ENCODE measurements at places on chromosomes 1 and 21.

DNA sequence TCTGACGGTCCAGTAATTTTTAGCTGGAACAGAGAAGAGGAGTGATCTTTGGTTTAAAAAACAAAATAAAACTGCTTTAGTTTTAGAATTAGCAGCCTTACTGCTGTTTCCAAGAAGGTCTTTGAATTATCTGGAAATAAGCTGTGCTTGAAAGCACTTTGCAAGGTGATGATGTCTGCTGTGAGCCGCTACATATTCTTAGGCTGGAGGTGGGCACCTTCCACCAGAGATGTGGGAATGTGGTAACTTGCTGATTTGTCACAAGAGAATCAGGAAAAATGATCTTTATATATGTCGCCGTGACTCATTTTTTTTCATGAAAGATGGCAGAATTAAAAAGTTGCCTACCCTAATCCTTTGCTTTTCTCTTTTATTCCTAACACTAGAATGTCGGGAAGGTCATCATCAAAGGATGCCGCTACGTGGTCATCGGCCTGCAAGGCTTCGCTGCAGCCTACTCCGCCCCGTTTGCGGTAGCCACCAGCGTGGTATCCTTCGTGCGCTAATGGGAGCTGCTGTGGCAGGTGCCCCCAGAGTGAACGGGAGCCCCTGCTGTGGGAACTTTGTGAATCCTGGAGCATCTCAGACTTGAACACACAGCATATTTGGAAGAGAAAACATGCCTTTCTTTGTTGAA is 6.2 kb downstream of the C1orf115 start:
- DNase-seq, result no peak

DNA sequence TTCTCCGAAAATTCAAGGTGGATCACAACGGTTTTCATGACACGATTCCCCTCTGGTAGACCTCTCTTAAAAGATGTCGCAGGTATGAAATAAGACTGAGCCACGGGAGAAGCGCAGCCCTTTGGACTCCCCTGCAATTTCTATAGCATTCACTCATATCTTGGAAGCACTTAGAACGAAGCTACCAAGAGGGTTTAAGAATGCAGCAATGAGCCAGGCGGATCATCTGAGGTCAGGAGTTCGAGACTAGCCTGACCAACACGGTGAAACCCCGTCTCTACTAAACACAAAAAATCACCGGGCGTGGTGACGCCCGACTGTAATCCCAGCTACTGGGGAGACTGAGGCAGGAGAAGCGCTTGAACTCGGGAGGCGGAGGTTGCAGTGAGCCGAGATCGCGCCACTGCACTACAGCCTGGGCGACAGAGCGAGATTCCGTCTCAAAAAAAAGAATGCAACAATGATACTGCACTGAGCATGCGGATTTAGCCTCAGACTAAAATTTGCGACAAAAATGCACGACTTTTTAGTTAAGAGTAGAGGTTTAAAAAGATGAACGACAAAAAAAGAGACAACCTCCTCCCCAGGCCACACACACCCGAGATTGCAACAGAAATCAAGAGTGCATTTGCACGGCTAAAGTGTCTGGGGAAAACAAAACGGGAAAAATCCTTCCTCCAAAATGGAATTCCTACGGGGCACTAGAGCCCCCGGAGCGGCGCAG is 743 bp downstream of the TOMM20 start:
- peak; percentile 31 for DNase-seq

GRCh38 chr1:46400421-46400820 is 6.3 kb downstream of the FAAH start:
- no peak for DNase-seq

GRCh38 chr1:215439549-215439948 is 127.6 kb upstream of the KCTD3 start:
- no peak for DNase-seq

DNA sequence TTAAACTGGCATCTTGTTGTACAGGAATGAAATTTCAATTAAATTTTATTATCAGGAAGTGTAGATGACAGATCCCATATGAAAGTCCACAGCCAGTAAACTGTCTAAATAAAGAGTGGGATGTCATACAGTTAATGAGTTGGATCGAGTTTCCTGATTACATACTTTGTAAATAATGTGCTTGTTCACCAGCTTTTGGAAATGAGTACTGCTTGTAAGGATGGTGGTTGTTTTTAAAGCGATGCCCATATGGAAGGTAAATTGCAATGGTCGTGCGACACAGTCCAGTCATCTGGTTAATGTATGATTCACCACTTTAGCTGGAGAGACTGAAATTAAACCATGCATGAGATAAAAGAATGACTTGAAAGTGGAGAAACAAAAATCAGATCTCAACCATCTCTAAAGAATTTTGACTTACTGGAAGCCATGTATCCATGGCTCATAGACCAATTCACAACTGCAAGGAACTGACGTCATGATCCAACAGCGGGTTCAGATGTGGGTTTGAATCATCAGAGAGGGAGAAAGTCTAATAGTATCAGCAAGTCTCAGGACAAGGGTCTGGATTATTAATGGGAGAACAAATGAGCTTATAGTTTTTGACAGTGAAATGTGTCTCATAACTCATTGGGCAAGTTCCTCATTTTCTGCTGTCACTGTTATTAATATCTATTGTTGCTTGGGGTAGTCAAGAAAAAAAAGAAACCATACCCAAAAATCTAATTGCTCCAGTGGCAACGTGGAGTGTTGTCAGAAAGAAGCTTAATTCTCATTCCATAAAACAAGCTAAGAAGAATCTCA is 49.0 kb downstream of the MAP10 start:
- DNase-seq, result peak; percentile 16

GRCh38 chr1:172990598-172991215 is 60.0 kb downstream of the TNFSF18 start:
- no peak for DNase-seq

- DNase-seq, result no peak
Observed at GRCh38 chr1:63487336-63488065, 35.5 kb downstream of the ITGB3BP start.

GRCh38 chr21:36022427-36023091 is 37.8 kb downstream of the SETD4 start:
- DNase-seq, result no peak

DNA sequence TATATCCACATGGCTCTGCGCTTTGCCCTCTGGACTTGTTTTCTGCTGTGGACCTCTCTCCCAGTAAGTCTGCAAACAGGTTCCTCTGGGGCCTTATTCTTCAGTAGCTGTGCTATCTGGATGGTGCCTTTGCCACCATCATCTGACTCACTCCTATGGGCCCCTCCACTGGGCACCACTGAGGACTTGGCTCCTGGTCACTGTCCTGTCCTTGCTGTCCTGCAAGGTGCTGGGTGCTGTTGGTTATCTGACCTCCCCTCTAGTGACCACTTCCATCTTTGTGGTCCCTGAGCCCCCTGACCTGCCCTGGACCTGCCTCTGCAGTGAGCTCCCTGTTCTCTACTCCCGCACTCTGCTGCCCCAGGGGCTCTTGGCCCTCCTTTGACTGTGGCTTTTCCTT is 6.7 kb downstream of the CNIH3 start:
- no peak for DNase-seq

GRCh38 chr1:157925419-157926166 is 67.9 kb upstream of the KIRREL1 start:
- DNase-seq, result no peak

DNA sequence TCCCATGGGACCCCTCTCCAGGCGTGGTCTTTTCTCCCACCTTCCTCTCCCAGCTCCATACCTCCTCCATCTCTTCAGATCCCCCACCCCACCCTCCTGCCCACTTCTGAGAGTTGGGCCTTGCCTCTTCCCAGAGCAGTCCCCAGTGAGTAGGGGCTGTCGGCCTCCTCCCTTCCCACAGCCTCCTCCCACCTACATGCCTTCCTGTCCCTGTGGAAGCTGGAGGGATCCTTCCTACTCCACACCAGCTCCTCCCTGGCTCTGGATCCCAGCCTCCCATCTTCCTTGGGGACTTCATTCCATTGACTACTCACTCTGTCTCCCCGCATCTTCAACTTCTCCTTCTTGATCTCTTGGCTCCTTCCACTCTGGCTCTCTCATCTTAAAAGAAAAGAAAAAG is 24.9 kb downstream of the KCNQ4 start:
- no peak for DNase-seq

GRCh38 chr1:167059045-167059808 is 30.9 kb downstream of the GPA33 start:
- DNase-seq, result peak; percentile 76

GRCh38 chr21:35724156-35724555 is 336.2 kb downstream of the SETD4 start:
- no peak for DNase-seq

- peak; percentile 10 for DNase-seq
Observed at GRCh38 chr1:207672522-207673130, 27.7 kb downstream of the CR1L start.

DNA sequence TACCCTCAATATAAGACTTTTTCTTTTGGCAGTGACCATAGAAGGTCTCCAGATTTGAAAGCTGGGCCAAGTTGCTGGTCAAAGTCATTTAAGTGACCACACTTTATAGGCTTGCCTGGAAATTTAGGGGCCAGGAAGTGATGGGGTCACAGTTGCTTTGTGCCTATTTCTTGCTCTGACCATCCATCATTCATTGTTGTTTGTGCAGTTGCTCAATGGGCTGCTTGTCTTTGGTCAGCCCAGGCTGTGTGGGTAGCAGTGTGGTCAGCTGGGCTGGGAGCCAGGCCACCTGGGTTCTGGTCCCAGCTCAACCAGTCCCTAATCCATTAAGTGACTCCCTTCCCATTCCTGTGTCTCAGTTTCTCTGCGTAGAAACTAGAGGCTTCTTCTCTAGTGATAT is 2.1 kb upstream of the OTUD7B start:
- no peak for DNase-seq

GRCh38 chr1:222167111-222167510 is 380.8 kb downstream of the HHIPL2 start:
- peak; percentile 37 for DNase-seq

GRCh38 chr1:23242414-23242813 is 25.1 kb upstream of the HTR1D start:
- DNase-seq, result no peak

GRCh38 chr1:155131285-155131684 is 3.6 kb downstream of the EFNA1 start:
- no peak for DNase-seq

DNA sequence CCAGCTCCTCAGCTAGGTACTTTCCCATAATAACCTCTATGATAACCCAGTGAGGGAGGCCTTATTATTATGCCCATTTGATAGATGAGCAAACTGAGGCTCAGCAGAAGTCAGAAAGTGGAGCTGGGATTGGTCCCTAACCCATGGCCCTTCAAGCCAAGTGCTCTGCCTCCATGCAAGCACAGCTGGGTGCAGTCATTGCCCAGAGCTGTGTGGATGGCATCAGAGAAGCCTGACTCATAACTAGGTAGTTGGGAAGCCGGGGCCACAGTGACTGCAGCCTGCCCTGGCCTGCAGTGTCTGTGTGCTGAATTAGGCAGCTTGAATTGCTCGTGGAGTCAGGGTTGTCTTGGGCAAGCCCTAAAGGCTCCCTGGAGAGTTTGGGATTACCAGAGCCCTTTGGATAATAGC is 89.9 kb upstream of the SLC2A1 start:
- DNase-seq, result no peak

GRCh38 chr1:154778944-154779343 is 91.1 kb downstream of the KCNN3 start:
- DNase-seq, result no peak

- DNase-seq, result peak; percentile 92
Observed at GRCh38 chr21:14453339-14454015, 70.5 kb upstream of the HSPA13 start.

DNA sequence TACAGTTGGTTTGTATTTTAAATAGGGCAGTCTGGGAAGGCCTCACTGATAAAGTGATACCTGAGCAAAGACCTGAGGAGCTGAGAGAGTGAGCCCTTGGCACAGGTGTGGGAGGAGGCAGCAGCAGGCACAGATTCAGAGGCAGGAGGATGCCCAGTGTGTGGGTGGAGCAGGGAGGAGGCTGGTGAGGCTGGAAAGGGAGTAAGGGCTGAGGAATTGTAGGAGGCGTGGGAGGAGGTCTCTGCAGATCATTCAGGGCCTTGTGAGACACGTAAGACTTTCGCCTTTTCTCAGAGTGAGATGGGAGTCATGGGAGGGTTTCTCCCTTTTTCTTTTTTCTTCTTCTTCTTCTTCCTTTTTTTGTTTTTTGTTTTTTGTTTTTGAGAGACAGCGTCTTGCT is 58.0 kb downstream of the RGL1 start:
- DNase-seq, result no peak

DNA sequence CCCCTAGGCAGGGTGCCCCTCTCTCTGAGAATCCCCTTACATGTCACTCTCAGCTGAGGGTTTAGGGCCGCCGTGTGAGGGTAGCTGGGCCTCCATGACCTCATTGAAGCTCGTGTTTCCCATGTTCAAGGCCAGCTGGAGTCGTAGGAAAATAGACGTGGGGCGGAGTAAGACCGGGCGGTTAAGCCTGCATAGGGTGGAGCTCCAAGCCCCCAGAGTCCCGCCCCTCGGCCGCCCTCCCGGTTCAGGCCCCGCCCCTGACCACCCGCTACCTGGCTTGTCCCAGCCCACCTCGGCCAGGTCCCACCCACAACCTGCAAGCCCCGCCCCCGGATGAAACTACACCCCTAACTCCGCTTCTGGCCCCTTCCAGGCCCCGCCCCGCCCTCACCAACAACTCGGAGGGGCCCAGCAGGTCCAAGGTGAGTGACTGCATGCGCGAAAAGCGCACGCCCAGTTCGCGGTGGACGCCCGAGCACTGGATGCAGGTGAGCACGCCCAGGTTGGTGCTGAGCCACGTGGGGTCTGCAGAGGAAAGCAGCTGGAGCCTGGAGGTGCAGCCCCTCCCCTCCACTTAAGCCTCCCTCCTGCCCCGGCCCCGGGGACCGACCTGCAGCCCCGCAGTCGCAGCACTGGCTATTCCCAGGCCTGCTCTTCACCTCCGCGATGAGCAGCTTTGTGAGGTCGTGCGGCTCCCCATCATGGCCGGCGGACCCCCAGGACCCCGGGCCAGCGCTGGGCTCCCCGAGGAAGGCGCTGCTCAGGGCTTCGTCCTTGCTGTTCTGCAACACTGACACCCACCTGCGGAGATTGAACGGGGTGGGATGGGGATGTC is 12.2 kb upstream of the TCEA3 start:
- DNase-seq, result peak; percentile 14

DNA sequence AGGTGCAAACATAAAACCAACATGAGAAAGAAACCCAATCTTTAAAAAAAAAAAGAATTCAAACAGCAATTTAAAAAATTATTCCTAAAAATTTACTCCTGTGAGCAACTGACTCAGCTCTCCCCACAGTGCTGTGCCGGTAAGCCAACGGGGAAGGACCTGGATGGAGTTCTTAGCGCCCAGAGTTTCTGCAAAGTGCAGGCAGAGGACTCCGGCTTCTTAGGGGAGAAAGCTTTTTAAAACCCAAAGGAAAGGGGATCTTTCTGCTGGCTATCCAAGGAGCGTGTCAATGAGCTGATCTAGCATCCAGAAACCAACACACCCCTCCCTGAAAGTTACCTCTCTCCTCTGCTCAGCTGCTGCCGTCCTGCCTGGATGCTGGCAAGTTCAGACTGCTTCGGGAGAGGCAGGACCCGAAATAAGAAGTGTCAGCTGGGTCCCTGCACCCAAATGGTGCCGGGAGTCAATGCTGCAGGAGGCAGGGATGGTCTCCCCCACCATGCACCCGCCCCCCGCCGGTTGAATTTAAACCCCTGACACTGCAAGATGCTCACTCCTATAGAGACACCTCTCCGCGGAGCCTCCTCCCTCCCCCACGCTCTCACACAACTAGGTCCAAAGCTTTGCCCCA is 32.2 kb upstream of the H6PD start:
- DNase-seq, result no peak

- DNase-seq, result no peak
Observed at GRCh38 chr21:27954543-27955165, 987.8 kb upstream of the ADAMTS5 start.
